ENCODE measurements at places on chromosomes 2 and 18.

GRCh38 chr2:60972889-60973656, 44.4 kb upstream of the PEX13 start:
- DNase-seq = no peak

GRCh38 chr2:118278046-118278445, 189.8 kb downstream of the INSIG2 start:
- no peak for DNase-seq

- DNase-seq = no peak
These were observed 42.0 kb downstream of the EHD3 start for GRCh38 chr2:31275976-31276375.

- no peak for DNase-seq
These were observed 89.3 kb downstream of the CABYR start for GRCh38 chr18:24227977-24228666.

- no peak for DNase-seq
These were observed 63.4 kb downstream of the EMX1 start for GRCh38 chr2:72980535-72981217.

GRCh38 chr18:48300463-48300961, 108.7 kb downstream of the ZBTB7C start:
- no peak for DNase-seq

DNA sequence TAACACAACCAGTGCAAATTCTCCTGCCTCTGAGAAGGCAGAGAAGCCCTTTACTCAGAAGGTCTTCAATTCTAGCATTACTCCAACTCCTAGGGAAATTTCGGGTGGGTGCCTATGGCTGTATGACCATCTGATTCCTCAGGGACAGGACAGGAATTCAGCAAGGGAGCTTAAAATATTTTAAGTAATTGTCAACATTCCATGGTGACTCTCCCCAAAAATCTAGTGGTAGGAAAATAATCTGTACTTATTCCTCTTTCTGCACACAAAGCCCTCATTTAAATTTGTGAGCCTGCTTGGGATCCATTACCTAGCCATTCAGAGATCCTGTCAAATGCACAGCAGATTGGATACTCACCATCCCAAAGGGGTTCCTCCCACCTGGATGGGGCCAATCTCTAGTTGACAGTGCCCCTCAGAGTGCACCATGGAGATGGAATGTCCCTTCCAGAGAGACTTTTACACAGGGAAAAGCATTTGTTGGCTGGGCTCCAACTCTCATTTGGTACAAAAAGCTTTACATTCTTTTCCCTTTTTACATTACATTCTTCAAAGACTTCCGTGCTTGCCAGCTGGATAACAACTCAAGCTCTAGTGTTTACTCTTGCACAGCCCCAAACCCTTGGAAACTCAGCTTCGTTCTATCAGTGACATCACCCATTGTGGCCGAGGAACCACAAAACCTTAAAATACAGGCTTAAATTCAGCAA, 3.1 kb upstream of the TMEM150A start:
- no peak for DNase-seq

- no peak for DNase-seq
These were observed 174.1 kb upstream of the CCDC68 start for GRCh38 chr18:55133378-55133777.

- no peak for DNase-seq
These were observed 332.4 kb downstream of the GULP1 start for GRCh38 chr2:188623995-188624643.

GRCh38 chr2:76640905-76641304, 881.3 kb downstream of the LRRTM4 start:
- no peak for DNase-seq

- DNase-seq = no peak
These were observed 136.1 kb upstream of the CCDC150 start for GRCh38 chr2:196503398-196503797.

- DNase-seq = no peak
These were observed 53.6 kb upstream of the CAB39 start for GRCh38 chr2:230658877-230659652.

- no peak for DNase-seq
These were observed 75.6 kb upstream of the TTC39C start for GRCh38 chr18:23938901-23939341.

GRCh38 chr2:189542145-189542882, 38.3 kb downstream of the SLC40A1 start:
- no peak for DNase-seq

DNA sequence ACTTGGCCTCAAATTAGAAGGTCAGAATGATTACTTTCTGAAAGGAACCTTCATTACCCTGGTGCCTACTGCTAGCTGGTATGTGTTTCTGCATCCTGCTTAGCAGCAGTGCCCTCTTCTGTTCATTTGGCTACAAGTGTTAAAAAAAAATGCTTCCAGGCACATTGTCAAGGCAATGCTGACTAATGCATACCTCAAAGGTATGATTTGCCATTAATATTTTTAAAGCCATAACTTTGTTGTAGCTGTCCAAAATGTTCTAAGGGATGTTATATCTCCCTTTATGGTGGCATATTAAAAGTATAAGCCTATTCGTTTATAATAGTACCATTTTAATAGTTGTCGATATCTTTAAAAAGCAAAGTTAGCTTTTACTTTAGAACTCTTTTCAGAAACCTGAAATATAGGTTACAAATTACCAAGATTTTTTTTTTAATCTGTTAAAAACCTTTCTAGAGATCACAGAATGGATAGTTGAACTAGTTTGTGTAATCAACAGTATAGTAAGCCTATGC, 52.0 kb upstream of the FAM171B start:
- no peak for DNase-seq

- DNase-seq = no peak
These were observed 40.3 kb downstream of the GPR155 start for GRCh38 chr2:174446531-174446930.

DNA sequence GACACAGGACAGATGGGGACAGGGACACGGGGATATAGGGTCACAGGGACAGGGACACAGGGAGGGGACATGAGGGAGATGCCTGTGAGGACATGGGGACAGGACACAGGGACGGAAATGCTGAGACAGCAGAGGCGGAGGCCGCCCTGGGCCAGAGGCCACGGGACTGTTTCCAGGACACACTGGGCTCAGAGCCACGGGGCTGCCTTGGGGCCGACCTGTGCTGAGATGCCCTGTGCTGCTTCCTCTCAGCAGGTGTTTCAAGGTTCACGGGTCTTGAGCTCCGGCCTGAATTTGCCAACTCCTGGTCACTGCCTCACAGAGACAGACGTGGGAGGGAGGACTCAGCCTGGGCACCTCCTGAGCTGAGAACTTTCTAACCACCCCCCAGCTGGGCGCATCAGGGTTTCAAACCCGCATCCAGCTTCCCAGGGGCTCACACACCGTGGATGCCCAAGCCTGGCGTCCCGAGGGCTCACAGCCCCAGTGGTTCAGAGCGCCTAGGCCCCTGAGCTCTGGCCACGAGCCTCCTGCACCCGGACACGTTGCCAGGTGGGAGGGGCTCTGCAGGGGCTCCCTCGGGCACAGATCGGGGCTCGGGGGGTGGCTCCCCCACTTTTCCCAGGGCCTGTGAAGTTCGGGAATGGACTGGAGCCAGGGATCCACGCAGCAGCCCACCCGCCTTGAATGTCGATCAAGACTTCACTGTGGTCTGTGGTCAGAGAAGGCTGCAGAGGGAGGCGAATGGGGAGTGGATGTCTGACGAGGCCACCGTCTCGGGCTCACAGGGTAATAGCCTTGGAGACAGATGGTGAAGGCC, 64.1 kb downstream of the SLC66A2 start:
- DNase-seq = no peak

- DNase-seq = no peak
These were observed 189.0 kb downstream of the BCL11A start for GRCh38 chr2:60364491-60364890.

- DNase-seq = no peak
These were observed 102.6 kb upstream of the GLI2 start for GRCh38 chr2:120632796-120633646.

- no peak for DNase-seq
These were observed 133.8 kb upstream of the RNF152 start for GRCh38 chr18:62026586-62026985.

DNA sequence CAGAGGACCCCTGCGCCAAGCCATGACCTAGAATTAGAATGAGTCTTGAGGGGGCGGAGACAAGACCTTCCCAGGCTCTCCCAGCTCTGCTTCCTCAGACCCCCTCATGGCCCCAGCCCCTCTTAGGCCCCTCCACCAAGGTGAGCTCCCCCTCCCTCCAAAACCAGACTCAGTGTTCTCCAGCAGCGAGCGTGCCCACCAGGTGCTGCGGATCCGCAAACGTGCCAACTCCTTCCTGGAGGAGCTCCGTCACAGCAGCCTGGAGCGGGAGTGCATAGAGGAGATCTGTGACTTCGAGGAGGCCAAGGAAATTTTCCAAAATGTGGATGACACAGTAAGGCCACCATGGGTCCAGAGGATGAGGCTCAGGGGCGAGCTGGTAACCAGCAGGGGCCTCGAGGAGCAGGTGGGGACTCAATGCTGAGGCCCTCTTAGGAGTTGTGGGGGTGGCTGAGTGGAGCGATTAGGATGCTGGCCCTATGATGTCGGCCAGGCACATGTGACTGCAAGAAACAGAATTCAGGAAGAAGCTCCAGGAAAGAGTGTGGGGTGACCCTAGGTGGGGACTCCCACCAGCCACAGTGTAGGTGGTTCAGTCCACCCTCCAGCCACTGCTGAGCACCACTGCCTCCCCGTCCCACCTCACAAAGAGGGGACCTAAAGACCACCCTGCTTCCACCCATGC, 3.0 kb downstream of the PROC start:
- no peak for DNase-seq

DNA sequence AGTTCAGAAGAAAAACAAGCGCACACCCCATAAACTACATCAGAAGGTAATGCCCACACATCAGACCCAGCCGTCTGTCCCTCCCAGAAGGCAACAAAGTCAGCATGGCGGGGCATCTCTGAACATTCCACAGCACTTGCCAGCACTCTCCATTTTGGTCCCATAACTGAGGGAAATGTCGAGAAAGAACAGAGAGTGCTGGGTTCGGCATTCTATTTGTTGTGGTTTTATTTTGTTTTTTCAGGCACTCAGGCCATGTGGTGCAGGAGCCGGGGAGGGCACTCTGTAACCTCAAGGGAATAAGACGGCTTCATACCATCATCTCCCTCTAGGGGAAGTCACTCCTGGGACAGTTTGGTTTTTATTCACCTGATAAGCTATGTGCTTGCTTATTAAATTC, 156.0 kb downstream of the SEPTIN10 start:
- no peak for DNase-seq

DNA sequence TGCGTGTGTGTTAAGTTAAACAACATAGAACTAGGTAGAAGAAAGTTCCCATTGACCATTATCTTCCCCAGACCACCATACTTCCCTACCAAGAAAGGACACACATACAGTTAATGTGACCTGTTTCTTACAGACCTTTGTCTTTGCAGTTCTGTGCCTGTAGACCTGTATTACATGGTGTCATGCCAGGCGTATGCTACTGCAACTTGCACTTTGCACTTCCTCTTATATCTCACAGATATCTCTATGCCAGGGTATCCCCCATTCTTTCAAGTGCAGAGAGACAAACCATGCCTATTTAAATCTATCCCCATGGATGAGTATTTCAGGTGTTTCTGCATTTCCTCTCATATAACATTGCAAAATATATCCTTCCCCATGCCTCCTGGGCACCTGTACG, 136.8 kb upstream of the PKDCC start:
- DNase-seq = no peak

GRCh38 chr2:198188982-198189381, 384.6 kb downstream of the PLCL1 start:
- no peak for DNase-seq

GRCh38 chr2:128535953-128536352, 217.3 kb upstream of the HS6ST1 start:
- DNase-seq = no peak

DNA sequence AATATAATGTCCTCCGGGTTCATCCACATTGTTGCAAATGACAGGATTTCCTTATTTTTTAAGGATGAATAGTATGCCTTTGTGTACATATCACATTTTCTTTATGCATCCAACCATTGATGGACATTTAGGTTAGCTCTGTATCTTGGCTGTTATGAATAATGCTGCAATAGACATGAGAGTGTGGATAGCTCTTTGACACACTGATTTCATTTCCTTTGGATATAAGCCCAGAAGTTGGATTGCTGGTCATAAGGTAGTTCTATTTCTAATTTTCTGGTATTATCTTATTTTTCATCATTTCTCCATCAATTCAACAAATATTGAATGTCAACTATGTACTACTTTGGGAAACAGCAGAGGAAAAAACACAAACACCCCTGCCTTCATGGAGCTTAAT, 423.3 kb downstream of the MTX2 start:
- DNase-seq = no peak

DNA sequence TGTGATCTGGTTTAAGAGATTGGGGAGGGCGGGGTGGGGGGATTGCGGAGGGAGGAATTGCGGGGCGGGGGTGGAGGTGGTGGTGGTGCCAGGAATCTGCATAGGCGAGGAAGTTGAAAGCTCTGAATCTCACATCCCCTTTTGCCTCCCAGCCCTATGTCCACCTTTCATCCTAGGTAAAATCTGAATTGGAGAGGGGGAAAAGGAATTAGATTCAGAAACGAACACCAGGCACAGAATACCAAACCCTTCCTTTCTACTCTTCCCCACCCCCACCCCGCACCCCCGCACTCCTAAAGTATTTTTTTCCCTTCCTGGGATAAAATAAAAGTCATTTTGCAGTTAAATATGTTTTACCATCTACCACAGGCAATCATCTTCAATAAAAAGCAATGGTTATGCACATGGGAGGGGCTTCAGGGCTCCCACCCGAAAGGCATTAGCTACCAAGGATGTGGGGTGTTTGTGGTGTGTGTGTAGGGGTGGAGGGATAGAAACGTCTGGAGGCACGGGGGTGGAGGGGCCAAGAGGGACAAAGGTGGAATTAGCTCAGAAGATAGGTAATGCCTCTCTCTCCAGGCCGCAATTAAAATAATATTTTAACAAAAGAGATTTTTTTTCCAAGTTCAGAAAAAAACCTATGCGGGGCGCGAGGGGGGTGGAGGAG, 1.8 kb downstream of the IGFBP5 start:
- no peak for DNase-seq

GRCh38 chr2:241887806-241888522, 18.4 kb downstream of the RTP5 start:
- DNase-seq = no peak

DNA sequence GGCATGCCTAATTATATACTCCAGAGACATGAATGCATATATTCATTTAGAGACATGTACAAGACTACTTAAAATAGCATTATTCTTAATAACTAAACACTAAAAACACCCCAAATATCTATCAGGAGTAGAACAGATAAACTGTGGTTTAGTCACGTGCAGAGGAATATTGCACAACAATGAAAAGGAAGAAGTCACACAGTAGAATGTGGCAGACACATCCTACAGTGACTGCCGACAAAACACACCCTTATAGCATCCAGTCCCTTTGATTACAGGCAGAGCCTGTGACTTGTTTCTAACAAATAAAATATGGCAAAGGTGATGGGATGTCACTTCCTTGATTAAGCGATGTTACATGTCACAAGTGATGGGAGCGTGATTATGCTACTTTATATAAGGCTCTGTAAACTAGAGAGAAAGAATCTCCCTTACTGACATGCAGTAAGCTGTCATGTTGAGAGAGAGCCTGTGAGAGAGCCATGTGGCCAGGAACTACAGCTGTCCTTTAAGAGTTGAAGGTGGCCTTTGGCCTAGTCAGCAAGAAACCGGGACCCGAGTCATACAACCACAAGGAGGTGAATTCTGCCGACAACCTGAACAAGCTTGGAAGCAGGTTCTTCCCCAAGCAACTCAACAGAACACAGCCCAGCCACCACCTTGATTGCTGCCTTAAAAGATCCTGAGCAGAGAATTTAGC, 39.1 kb upstream of the LGALSL start:
- DNase-seq = no peak

All from stimulated activated CD4-positive, alpha-beta T cell treated with anti-CD3 and anti-CD28 coated beads, Interleukin-15, amount 100 ng/mL, for 1 hour (primary cell).